ENCODE measurements at places on chromosomes 7 and 10.

DNA sequence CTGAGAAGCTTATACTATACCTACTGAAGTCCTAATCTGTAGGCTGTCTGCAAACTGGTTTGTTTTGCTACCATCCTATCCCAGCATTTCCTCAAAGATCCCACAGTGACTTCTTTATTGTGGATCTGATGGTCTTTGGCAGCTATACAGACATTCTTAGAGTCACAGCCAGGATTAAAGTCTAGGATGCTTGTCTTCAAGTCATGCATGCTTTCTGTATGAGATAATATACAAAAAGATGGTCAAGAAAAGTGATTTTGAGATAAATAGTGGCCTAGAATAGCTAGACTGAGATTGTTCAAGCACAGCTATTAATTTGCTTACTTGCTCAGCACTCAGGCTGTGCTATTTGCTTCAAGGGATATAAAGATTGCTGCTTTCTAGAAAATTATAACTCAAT lies 454.4 kb downstream of the AUTS2 start:
- DNase-seq: no peak

DNA sequence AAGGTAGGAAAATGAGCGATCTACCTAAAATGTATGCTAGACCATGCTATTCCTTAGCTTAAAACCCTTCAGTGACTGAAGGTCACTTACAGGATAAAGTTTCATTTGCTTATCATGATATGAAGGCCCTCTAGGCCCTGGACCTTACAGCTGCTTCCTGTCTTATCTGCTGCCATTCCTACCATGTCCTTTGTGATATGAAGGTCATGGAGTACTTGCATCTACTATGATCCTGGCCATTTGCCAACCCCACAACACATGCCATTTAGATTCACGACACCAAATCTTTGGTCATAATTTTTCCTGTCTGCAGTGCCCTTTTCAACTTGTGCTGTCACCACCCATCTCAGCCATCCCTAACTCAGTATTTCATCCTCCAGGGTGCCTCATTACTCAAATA lies 181.8 kb upstream of the MDFIC start:
- DNase-seq: no peak

- no peak for DNase-seq
Observed at GRCh38 chr7:139673230-139673629, 104.6 kb downstream of the HIPK2 start.

GRCh38 chr7:158382363-158383254 lies 205.0 kb downstream of the PTPRN2 start:
- DNase-seq: peak; percentile 78

- peak; percentile 96 for DNase-seq
Observed at GRCh38 chr7:77459311-77459726, 43.2 kb upstream of the GSAP start.

DNA sequence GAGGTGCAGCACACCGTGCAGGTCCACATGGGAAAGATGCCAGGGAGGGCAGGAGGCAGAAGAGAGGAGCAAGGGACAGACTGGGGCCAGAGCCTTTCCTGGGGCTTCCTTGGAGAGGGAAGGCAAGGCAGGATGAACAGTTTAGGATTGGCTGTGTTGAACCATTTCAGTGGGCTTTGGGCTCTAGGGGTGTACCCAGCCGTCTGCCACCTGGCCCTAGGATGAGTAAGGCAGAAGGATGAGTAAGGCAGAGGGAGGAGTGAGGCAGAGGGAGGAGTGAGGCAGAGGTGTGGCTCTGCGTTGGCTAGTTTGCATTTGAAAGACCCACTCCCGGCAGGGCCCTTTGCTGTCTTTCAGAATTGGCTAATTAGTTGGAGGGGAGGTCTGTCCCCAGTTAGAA lies 31.5 kb upstream of the PRF1 start:
- no peak for DNase-seq

GRCh38 chr7:6407434-6407833 lies 40.3 kb downstream of the DAGLB start:
- DNase-seq: no peak

GRCh38 chr10:26198119-26198518 lies 18.5 kb upstream of the GAD2 start:
- no peak for DNase-seq

GRCh38 chr10:71611131-71611530 lies 108.4 kb downstream of the C10orf105 start:
- no peak for DNase-seq

DNA sequence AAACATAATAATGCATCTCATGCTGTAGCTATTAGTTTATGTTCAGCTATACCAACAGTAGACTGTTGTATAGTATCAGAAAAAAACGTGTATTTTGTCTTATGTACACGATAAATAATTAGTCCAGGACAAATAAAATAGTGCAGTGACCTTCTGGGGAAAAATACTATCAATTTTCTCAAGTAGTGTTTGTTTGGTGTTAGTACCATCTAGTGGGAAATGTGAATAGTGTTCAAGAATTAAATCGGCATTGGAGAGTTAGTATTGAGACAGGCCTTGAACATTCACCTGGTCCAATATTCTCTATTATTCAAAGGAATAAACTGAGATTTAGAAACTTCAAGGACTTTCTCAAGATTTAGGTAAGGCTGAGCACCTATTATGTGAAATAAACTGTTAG lies 21.7 kb upstream of the OR2A5 start:
- DNase-seq: peak; percentile 47
